ENCODE measurements at places on chromosomes 1 and 21.

DNA sequence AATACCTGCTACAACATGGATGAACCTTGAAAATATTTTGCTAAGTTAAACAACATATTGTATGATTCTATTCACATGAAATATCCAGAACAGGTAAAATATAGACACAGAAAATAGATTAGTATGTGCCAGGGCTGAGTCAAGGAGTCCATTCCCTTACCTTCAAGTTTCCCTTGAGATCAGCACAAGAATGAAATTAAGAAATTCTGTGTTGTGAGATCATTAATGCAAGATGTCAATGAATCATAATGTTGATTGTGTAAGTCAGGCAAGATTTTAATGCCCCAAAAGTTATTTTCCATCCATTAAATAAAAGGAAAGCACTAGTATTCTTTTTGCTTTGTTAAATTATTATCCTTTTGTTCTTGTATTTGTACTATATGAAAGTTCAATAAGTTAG, 139.4 kb downstream of the MRPL39 start:
- DNase-seq: no peak

GRCh38 chr1:24074817-24075589, 36.9 kb downstream of the MYOM3 start:
- DNase-seq: no peak

- DNase-seq: peak; percentile 3
These were observed 31.9 kb upstream of the RAP1A start for GRCh38 chr1:111587509-111588174.

GRCh38 chr1:31855038-31855845, 39.4 kb upstream of the SPOCD1 start:
- peak; percentile 49 for DNase-seq

- DNase-seq: no peak
These were observed 76.1 kb downstream of the OLFM3 start for GRCh38 chr1:101920577-101920976.

DNA sequence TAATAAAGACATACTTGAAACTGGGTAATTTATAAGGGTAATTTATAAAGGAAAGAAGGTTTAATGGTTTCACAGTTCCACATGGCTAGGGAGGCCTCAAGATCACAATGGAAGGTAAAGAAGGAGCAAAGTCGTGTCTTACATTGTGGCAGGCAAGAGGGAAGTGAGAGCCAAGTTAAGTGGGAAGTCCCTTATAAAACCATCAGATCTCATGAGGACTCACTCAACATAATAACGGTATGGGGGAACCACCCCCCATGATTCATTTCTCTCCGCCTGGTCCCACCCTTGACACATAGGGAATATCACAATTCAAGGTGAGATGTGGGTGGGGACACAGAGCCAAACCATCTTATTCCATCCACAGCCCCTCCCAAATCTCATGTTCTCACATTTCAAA, 76.8 kb upstream of the ZNF678 start:
- DNase-seq: no peak
